ENCODE measurements at places on chromosomes 7 and 10.
A peak's percentile ranks its signal among the peaks of the same experiment; 100 is the strongest.

GRCh38 chr10:22722626-22723169, 8.3 kb upstream of the PIP4K2A start:
- H3K27ac ChIP-seq = no peak overlapping the region
- no peak overlapping the region for H3K4me3 ChIP-seq
- H3K4me1 ChIP-seq = peaks cover 16% of the 10 kb centered on the region
- no peak for DNase-seq

DNA sequence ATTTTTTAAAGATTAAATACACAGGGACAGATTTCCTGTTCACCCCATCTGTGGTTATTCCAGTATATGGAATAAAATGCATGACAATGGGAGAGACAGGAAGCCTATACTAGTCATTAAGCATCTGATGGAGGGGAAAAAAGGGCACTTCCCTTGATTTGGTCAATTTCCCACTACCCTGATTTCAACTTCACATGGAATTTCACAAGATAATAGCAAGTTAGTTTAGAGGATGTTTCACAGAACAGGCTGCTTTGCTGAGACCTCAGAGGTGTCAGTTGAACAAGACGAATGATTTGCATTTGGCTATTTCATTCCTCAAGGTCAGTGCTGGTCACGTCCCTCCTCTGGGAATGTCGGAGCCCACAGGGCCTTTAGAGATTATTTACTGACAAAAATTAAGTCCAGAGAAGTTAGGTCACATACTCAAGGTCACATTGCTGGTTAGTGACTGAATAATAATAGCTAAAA, 4.7 kb upstream of the ITPRIP start:
- no peak for DNase-seq
- no peak overlapping the region for H3K4me3 ChIP-seq
- H3K27me3 ChIP-seq = peaks cover 17% of the 10 kb centered on the region
- no peaks in the 10 kb centered on the region for H3K36me3 ChIP-seq
- no peak overlapping the region for H3K27ac ChIP-seq
- peaks cover 38% of the 10 kb centered on the region for H3K4me1 ChIP-seq

GRCh38 chr10:57675125-57675524, 592.6 kb downstream of the IPMK start:
- no peak for DNase-seq
- no peak overlapping the region for H3K4me3 ChIP-seq

GRCh38 chr7:149330914-149331567, 69.0 kb downstream of the ZNF783 start:
- no peaks in the 10 kb centered on the region for H3K4me1 ChIP-seq
- no peak overlapping the region for H3K27ac ChIP-seq
- no peak overlapping the region for H3K4me3 ChIP-seq
- H3K27me3 ChIP-seq = peaks cover 4% of the 10 kb centered on the region

GRCh38 chr7:71385330-71385729, 253.4 kb downstream of the GALNT17 start:
- H3K4me3 ChIP-seq = no peak overlapping the region
- H3K27me3 ChIP-seq = peaks cover 2% of the 10 kb centered on the region
- no peaks in the 10 kb centered on the region for H3K36me3 ChIP-seq

DNA sequence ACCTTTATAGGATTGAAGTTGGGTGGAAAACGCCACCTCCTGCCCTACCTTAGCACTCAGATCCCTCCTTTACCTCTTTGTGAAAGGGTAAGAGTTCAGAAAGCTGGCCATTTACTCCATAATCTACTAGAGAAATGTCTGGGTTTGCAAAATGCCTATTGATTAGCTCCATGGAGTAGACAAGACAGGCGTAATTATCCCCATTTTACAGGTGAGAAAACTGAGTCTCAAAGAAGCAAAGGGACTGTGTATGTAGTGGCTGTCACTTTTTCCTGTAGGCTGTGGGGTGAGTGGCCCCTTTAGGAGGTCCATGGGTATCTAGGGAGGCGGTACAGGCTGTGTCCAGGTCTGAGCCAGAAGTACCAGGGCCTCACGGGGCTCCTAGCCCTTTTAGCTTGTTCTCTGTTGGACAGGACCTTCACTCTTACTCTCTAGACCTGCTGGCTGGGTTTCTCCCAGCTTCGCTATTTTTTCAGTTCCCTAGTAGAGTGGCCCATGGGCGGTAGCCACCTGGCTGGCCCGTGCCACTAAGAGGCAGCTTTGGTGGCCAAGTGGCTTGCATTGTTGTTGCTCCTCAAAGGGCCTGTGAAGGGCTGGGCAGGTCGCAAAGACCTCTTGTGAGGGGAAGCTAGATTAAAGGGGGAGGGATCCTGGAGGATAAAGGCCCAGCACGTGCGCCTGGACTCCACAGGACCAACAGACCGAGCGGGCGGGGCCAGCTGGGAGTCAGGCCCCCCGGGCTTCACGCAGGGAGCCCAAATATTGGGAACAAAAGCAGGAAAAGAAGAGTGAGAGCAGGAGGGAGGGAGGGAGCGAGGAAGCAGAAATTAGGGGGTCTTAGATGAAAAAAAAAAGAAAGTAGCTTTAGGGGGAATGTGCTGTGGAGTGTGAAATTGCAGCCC, 4.7 kb upstream of the PAX2 start:
- H3K36me3 ChIP-seq = no peaks in the 10 kb centered on the region
- H3K4me1 ChIP-seq = peaks cover 12% of the 10 kb centered on the region
- H3K27ac ChIP-seq = no peak overlapping the region
- no peak for DNase-seq
- no peak overlapping the region for H3K4me3 ChIP-seq
- H3K27me3 ChIP-seq = peaks cover 32% of the 10 kb centered on the region

DNA sequence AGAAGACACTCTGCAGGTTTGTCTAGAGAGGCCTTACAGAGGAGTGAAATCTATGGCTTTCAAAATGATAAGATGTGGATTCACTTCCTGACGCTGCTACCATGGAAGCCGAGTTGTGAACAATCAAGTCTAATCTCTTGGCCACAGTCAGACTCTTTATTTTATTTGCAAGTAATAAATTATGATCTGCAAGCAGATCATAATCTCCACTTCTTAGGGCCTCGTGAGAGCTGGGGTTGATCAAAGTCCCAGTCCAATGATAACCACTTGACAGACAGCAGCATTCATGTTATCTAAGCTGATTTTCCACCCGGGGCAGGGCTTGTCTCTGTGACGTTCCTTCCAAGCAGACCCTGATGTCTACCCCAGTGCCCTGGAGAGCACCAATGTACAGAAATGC, 776.4 kb upstream of the AUTS2 start:
- no peak overlapping the region for H3K4me3 ChIP-seq
- no peak for DNase-seq
- no peak overlapping the region for H3K27ac ChIP-seq
- H3K36me3 ChIP-seq = no peaks in the 10 kb centered on the region
- H3K4me1 ChIP-seq = no peaks in the 10 kb centered on the region
- peaks cover 1% of the 10 kb centered on the region for H3K27me3 ChIP-seq

- DNase-seq = no peak
- no peaks in the 10 kb centered on the region for H3K27me3 ChIP-seq
Observed at GRCh38 chr7:154857728-154858681, 144.9 kb downstream of the PAXIP1 start.

- H3K36me3 ChIP-seq = no peaks in the 10 kb centered on the region
- H3K27me3 ChIP-seq = peaks cover 1% of the 10 kb centered on the region
- no peak overlapping the region for H3K4me3 ChIP-seq
- no peak overlapping the region for H3K27ac ChIP-seq
Observed at GRCh38 chr7:98335411-98335977, 54.0 kb downstream of the BRI3 start.

DNA sequence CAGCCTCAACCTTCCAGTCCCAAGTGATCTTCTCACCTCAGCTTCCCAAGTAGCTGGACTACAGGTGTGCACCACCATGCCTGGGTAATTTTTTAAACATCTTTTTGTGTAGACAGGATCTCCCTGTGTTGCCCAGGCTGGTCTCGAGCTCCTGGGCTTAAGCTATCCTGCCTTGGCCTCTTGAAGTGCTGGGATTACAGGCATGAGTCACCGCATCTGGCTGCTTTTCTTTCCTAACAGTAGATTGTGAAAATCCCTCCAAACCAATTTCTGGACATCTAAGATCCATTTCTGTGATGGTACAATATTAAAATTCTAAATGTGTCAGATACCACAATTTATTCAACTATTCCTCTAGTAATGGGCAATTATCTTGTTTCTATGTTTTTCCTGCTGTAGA, 38.7 kb downstream of the RAB18 start:
- peak overlapping the region; percentile 76 for H3K27ac ChIP-seq
- no peaks in the 10 kb centered on the region for H3K27me3 ChIP-seq
- peaks cover 42% of the 10 kb centered on the region for H3K4me1 ChIP-seq

- no peaks in the 10 kb centered on the region for H3K36me3 ChIP-seq
- H3K27me3 ChIP-seq = peaks cover 2% of the 10 kb centered on the region
- H3K4me1 ChIP-seq = no peaks in the 10 kb centered on the region
- no peak for DNase-seq
- no peak overlapping the region for H3K4me3 ChIP-seq
Observed at GRCh38 chr10:35961501-35961900, 319.4 kb upstream of the FZD8 start.

GRCh38 chr10:28363376-28363775, 60.5 kb upstream of the MPP7 start:
- H3K4me1 ChIP-seq = peaks cover 29% of the 10 kb centered on the region
- H3K4me3 ChIP-seq = no peak overlapping the region
- DNase-seq = no peak
- H3K27me3 ChIP-seq = no peaks in the 10 kb centered on the region
- no peak overlapping the region for H3K27ac ChIP-seq

GRCh38 chr7:113460067-113460466, 341.7 kb upstream of the SMIM30 start:
- no peaks in the 10 kb centered on the region for H3K4me1 ChIP-seq
- H3K27me3 ChIP-seq = no peaks in the 10 kb centered on the region
- H3K4me3 ChIP-seq = no peak overlapping the region
- no peaks in the 10 kb centered on the region for H3K36me3 ChIP-seq

GRCh38 chr7:44283381-44284211, 41.8 kb downstream of the CAMK2B start:
- DNase-seq = no peak
- H3K4me1 ChIP-seq = no peaks in the 10 kb centered on the region
- no peaks in the 10 kb centered on the region for H3K36me3 ChIP-seq
- no peak overlapping the region for H3K4me3 ChIP-seq
- H3K27ac ChIP-seq = no peak overlapping the region

DNA sequence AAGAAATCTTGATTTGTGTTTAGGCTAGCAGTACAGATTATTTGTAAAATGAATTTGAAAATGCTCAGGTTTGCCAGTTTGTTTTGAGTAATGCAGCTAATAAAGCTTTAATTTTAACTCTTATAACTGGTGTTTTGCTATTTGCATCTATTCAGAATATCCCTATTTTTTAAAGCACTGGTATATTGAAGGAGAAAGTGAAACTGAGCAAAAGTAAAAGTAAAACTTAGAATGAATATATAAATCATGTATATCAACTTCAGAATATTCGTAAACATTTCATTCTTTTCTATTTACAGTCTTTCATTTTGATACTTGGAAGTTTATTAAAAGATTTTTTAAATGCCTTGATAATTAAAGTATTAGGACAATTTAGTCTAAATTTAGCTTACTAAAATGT, 26.2 kb downstream of the TASOR2 start:
- H3K27me3 ChIP-seq = peaks cover 2% of the 10 kb centered on the region
- H3K36me3 ChIP-seq = no peaks in the 10 kb centered on the region
- DNase-seq = peak; percentile 7
- H3K4me1 ChIP-seq = peaks cover 36% of the 10 kb centered on the region
- peak overlapping the region; percentile 79 for H3K27ac ChIP-seq

DNA sequence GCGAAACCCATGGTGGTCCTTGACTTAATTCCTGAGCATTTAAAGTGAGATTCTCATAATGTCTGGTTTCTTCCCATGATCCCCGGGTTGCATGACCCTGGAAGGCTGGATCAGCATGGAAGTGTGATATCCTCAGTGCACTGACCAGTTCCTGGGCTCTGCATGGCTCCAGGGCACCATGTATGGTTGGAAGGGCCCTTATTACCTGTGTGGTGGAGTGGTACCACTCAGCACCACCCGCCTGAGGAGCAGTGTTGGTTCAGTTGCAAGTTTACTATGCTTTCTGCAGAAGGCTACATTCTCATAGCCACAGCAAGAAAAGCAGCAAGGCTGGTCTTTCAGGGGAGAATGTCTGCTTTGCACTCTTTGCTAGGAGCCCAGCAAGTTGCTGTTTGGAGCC, 325.7 kb upstream of the MKI67 start:
- no peak overlapping the region for H3K4me3 ChIP-seq
- no peaks in the 10 kb centered on the region for H3K27me3 ChIP-seq
- H3K4me1 ChIP-seq = no peaks in the 10 kb centered on the region
- H3K36me3 ChIP-seq = no peaks in the 10 kb centered on the region
- DNase-seq = no peak

- no peaks in the 10 kb centered on the region for H3K36me3 ChIP-seq
- DNase-seq = no peak
- no peak overlapping the region for H3K4me3 ChIP-seq
- no peak overlapping the region for H3K27ac ChIP-seq
- no peaks in the 10 kb centered on the region for H3K27me3 ChIP-seq
- no peaks in the 10 kb centered on the region for H3K4me1 ChIP-seq
Observed at GRCh38 chr7:91185771-91186170, 78.5 kb upstream of the FZD1 start.

GRCh38 chr7:55477781-55478374, 94.4 kb downstream of the VOPP1 start:
- peaks cover 44% of the 10 kb centered on the region for H3K4me1 ChIP-seq
- no peak for DNase-seq
- no peaks in the 10 kb centered on the region for H3K27me3 ChIP-seq
- H3K27ac ChIP-seq = no peak overlapping the region

DNA sequence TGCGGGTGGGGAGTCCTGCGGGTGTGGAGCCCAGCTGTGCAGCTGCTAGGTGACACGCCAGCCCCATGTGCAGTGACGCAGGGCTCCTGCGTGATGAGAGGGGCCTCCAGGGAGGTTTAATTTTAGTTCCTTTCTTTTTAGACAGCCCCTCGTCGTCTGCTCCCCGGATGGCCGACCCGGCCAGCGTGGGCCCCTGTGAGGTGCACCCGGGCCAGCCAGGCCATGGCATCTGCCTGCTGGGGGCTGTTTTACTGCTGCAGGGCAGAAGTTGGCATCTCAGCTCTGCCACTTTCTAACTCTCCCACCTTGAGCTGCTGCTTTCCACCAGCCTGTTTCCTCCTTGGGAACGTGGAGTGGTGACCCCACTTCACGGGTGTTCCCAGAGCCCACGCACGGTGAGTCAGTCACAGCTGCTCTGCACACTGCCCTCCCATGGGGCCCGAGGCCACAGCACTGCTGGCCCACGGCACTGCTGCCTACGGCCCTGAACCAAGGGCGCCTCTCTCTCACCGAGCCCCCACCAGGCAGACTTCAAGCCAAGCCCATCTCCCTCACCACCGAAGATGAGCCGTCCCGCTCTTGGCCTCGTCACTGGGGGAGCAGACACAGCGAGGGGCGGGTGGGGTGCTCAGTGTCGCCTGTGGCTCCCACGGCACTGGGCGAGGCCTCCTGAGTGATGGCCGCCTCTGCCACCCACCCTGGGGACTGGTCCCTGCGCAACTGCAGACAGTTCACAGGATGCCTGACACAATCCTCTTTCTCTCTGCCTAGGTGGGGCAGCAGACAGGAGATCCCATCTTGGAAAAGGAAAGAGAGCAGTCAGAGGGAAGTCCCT, 21.3 kb downstream of the CYP2W1 start:
- H3K27ac ChIP-seq = no peak overlapping the region
- H3K4me1 ChIP-seq = peaks cover 14% of the 10 kb centered on the region
- H3K27me3 ChIP-seq = peaks cover 23% of the 10 kb centered on the region
- no peak for DNase-seq

GRCh38 chr7:123398921-123399320, 135.5 kb downstream of the IQUB start:
- H3K4me3 ChIP-seq = no peak overlapping the region
- no peaks in the 10 kb centered on the region for H3K4me1 ChIP-seq
- H3K27me3 ChIP-seq = no peaks in the 10 kb centered on the region
- H3K27ac ChIP-seq = no peak overlapping the region
